NCI-H1092 treated with DMSO at 0.1 percent for 48 hours (cell line): ENCODE measurements at places on chromosomes 6 and 20.

DNA sequence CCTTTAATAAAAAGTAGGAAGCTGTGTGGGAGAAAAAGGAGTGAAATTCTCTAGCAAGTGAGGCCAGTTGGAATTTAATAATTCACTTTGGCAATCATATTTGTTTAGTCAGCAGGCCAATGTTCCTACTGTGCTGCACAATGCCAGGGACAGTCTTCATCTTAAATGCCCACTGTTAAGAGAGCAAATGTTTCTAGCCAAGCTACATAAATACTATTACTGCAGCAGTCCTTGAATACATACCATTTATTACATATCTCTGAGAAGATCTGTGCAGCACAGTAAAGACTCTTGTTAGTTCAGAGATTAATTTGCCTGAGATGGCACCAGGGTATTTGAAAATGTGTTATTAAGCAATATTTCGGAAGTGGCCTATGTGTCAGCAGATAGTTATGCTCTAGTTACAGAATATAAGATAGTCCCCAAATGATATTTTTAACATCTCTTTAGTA lies 105.4 kb downstream of the OGFRL1 start:
- no peak for DNase-seq

DNA sequence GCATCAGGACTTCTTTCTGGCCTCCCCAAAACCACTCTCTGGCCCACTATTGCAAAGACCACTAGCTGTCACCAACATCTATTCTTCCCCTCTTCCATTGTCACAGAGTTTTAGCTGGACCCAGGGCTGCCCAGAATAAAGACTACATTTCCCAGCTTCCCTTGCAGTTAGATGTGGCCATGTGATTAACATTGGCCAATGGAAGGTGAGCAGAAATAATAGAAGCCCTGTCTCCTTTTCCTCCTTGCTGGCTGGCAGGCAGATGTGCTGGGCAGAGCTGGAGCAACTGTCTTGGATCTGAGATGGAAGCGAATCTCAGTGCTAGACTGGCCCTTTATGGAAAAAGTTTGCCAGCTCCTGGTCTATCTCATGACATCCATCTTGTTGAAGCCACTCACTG lies 97.0 kb downstream of the KCNB1 start:
- peak; percentile 25 for DNase-seq

- no peak for DNase-seq
Measured at GRCh38 chr6:82740072-82740471, 325.6 kb downstream of the UBE3D start.

DNA sequence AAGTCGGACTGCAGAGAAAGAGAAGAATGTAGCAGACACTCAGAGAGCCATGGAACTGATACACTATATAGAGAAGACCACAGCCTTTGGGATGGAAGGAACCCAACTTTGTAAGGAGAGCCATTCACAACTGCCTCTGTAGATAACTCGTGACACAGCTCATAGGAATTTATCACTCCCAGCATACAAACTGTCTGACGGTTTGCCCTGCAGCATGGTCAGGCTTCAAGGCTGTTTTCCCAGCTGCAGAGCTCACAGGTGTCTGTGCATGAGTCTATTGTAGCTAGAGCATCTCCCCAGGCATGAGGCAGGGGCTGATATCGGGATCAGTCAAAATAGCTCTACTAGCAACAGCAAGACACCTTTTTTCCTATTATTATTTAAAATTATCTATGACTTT lies 130.5 kb upstream of the DTNBP1 start:
- no peak for DNase-seq

GRCh38 chr6:3139090-3139903 lies 18.0 kb downstream of the TUBB2A start:
- peak; percentile 37 for DNase-seq

- DNase-seq = no peak
Measured at GRCh38 chr20:60447703-60448102, 489.5 kb downstream of the CDH26 start.

- no peak for DNase-seq
Measured at GRCh38 chr6:36954262-36954931, at the start of gene PI16. Gene PI16, plus strand, starts transcription at chr6:36954738. Its CDS starts 23 bp downstream, at chr6:36954761.

DNA sequence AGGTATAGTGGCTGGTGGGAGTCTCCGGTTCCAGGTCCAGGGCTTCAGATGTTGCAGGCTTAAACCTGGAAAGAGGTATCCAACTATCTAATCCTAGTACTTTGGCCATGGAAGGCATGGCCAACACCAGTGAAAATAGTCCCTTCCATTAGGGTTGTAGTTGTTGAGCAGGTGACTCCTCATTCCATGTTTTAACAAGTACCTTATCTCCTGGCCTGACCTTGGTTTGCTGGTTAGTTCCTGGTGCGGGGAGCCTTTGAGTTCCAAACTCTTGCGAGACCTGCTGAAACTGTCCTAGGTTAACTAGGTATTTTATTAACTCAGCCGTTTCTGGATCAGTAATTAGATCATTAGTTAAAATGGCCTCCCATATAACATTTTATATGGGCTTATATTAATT lies 165.1 kb upstream of the PROKR2 start:
- DNase-seq = peak; percentile 53

DNA sequence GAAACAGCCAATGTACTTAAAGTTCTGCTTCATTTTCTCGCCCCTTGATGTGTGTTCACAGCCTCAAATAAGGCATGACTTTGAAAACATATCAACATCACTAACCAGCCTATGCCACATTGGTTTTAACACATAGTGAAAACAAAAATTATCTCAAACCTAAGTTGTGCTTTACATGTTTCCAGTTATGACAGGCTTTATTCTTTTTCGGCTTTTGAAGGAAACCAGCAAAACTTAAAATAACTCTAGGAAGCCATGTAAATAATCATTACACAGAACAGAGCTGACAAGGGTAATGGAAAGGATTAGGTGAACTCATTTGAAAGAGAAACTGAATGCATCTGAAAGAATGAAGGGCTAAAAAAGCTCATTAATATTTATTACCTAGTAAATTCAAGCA lies 42.1 kb downstream of the BMP5 start:
- no peak for DNase-seq

GRCh38 chr6:2477666-2478065 lies 232.3 kb upstream of the GMDS start:
- DNase-seq = no peak
